ENCODE measurements at places on chromosomes 6 and 20. TPM values are rescaled to one million over a fixed set of nuclear protein-coding genes. Genes with fewer than 3 reads are reported as not detected.

GRCh38 chr6:72042088-72042487 lies 155.7 kb downstream of the RIMS1 start:
- no peak overlapping the region for H3K4me3 ChIP-seq
- peaks cover 10% of the 10 kb centered on the region for H3K4me1 ChIP-seq
- H3K27me3 ChIP-seq, result no peaks in the 10 kb centered on the region
- H3K36me3 ChIP-seq, result no peaks in the 10 kb centered on the region

DNA sequence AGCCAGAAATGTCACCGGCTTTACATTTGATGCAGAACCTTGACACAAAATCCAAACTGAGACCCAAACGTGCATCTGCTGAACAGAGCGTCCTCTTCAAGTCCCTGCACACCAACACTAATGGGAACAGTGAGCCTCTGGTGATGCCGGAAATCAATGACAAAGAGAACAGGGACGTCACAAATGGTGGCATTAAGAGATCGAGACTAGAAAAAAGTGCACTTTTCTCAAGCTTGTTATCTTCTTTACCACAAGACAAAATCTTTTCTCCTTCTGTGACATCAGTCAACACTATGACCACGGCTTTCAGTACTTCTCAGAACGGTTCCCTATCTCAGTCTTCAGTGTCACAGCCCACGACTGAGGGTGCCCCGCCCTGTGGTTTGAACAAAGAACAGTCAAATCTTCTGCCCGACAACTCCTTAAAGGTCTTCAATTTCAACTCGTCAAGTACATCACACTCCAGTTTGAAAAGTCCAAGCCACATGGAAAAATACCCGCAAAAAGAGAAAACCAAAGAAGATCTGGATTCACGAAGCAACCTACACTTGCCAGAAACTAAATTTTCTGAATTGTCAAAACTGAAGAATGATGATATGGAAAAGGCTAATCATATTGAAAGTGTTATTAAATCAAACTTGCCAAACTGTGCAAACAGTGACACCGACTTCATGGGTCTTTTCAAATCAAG lies 108.4 kb downstream of the RTN4IP1 start:
- H3K27ac ChIP-seq, result no peak overlapping the region
- DNase-seq, result no peak
- H3K36me3 ChIP-seq, result no peaks in the 10 kb centered on the region
- peaks cover 5% of the 10 kb centered on the region for H3K4me1 ChIP-seq
- H3K4me3 ChIP-seq, result no peak overlapping the region
- H3K27me3 ChIP-seq, result peaks cover 17% of the 10 kb centered on the region

GRCh38 chr6:5665173-5665572 lies 341.6 kb downstream of the NRN1 start:
- no peak overlapping the region for H3K27ac ChIP-seq
- no peak for DNase-seq
- no peak overlapping the region for H3K4me3 ChIP-seq
- H3K27me3 ChIP-seq, result no peaks in the 10 kb centered on the region

- no peaks in the 10 kb centered on the region for H3K27me3 ChIP-seq
- DNase-seq, result no peak
- H3K4me1 ChIP-seq, result peaks cover 1% of the 10 kb centered on the region
- H3K4me3 ChIP-seq, result no peak overlapping the region
- peaks cover 12% of the 10 kb centered on the region for H3K36me3 ChIP-seq
- no peak overlapping the region for H3K27ac ChIP-seq
Measured at GRCh38 chr6:161091151-161091550, 99.6 kb downstream of the MAP3K4 start.

DNA sequence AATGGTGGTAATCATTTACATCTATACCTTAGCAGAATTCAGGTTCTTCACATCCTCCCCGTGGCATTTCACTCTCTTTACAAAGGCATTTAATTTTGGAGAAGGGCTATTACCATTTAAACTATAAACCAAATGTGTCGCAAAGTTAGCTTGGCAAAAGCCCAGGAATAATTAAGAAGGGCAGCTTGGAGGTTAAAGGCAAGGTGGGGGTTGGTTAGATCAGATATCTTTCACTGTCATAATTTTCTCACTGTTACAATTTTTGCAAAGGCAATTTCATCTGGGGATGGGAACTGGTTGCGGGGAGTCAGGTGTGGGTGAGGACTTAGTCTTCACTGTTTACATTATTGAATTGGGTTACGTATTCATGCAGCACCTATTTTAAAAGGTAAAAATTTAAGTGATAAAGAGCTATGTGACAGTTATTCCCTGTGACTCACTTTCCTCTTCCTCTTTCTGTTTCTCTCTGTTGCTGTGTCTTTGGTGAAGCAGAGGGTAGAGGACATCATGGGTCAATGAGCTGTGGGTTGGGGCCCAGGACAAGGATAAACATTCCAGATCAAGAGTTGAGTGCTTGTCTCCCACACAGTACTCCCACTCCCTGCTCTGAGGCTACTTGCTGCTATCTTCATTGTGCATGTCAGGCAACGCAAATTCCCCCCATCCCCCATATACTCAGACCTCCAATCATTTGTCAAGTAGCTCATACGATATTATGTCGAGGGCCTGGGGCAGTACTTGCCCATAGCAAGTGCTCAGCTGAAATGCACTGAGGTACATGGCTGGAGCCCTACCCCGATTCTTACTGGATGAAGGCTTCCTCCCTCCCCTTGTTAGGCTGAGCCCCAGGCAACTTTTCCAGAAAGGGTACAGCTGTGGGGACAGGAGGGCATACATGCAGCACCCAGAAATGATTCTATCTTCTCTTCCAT lies 223.1 kb upstream of the MYLIP start:
- no peak for DNase-seq
- H3K4me1 ChIP-seq, result peaks cover 49% of the 10 kb centered on the region
- H3K4me3 ChIP-seq, result no peak overlapping the region
- H3K36me3 ChIP-seq, result peaks cover 2% of the 10 kb centered on the region

TSPO2 gene
- not detected for total RNA-seq

- no peak overlapping the region for H3K27ac ChIP-seq
- H3K36me3 ChIP-seq, result peaks cover 3% of the 10 kb centered on the region
- H3K27me3 ChIP-seq, result no peaks in the 10 kb centered on the region
- peaks cover 2% of the 10 kb centered on the region for H3K4me1 ChIP-seq
Measured at GRCh38 chr6:52500238-52501129, 76.4 kb downstream of the TRAM2 start.

OPRM1 gene
- not detected for total RNA-seq

- no peak overlapping the region for H3K27ac ChIP-seq
- H3K27me3 ChIP-seq, result peaks cover 11% of the 10 kb centered on the region
- H3K36me3 ChIP-seq, result no peaks in the 10 kb centered on the region
- H3K4me1 ChIP-seq, result peaks cover 3% of the 10 kb centered on the region
Measured at GRCh38 chr6:106125925-106126435, 39.8 kb downstream of the PRDM1 start.

- peak overlapping the region; percentile 55 for H3K27ac ChIP-seq
- no peaks in the 10 kb centered on the region for H3K36me3 ChIP-seq
- peaks cover 22% of the 10 kb centered on the region for H3K27me3 ChIP-seq
- DNase-seq, result no peak
- H3K4me1 ChIP-seq, result no peaks in the 10 kb centered on the region
- no peak overlapping the region for H3K4me3 ChIP-seq
Measured at GRCh38 chr6:46949632-46950280, 28.0 kb upstream of the ADGRF5 start.

- H3K4me3 ChIP-seq, result no peak overlapping the region
- H3K36me3 ChIP-seq, result peaks cover 36% of the 10 kb centered on the region
- H3K27ac ChIP-seq, result no peak overlapping the region
- no peak for DNase-seq
- no peaks in the 10 kb centered on the region for H3K27me3 ChIP-seq
Measured at GRCh38 chr20:51668515-51668914, 99.7 kb downstream of the ATP9A start.

All from progenitor cell of endocrine pancreas (in vitro differentiated cells).